Stimulated activated CD8-positive, alpha-beta memory T cell treated with anti-CD3 and anti-CD28 coated beads, Interleukin-12 subunit alpha, Interleukin-12 subunit beta, amount 100 ng/mL, for 1 hour (primary cell): ENCODE measurements at places on chromosomes 7 and 10.

DNA sequence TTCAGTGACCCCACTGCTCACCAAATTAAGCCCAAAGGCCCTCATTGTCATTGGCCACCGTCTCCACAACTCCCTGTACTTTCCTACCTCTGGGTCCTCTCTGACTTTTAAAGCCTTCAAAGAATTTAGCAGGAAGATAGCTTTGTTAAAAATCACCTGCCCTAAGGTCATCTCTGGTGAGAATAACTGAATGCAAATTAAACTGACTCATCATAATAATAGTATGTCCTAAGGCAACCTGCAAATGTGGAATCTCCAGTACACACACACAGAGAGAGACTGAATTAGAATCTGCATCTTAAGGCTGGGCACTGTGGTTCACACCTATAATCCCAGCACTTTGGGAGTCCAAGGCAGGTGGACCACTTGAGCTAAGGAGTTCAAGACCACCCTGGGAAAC lies 24.1 kb downstream of the OAT start:
- DNase-seq = no peak

GRCh38 chr10:43902842-43903241 lies 254.2 kb upstream of the ZNF32 start:
- DNase-seq = no peak

GRCh38 chr10:95500649-95501048 lies 60.5 kb downstream of the SORBS1 start:
- DNase-seq = no peak

- DNase-seq = no peak
These were observed 307.8 kb upstream of the POM121L12 start for GRCh38 chr7:52727632-52728031.

DNA sequence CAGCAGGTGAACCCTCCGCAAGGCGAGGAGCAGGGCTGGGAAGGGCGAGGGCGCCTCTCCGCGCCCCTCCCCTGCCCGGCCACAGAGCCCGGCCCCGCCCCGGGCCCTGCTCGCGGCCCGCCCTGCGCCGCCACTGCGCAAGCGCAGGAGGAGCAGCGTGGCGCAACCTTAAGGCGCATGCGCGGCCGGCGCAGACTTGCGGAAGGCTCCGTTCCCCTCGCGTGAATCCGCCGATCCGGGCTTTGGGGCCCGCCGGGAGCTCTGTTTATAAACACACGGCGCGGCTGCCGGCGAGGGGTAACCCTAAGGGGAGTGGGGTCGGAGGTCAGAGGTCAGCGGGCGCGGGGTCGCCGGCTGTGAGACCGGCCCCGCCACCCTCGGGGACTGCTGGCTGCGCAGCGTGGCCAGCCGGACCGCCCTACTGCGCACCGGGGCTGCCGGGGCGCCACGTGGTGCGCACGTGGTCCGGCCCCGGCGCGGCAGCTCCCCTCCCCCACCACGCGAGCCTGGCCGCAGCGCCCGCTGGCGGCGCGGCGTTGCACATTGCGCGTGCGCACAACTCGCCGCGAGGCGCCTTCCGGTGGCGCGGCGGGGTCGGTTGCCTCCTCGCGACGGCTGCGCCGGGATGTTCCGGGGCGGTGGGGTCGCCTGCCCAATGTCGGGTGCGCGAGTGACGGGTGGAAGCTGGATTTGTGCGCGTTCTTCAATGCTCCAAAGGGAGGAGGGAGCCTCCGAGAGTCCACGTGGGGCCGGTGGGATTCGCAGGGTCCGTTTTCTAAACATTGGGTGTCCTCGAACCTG lies 40.2 kb upstream of the FOXK1 start:
- peak; percentile 89 for DNase-seq

- no peak for DNase-seq
These were observed 105.8 kb downstream of the GRM8 start for GRCh38 chr7:127146746-127147536.

DNA sequence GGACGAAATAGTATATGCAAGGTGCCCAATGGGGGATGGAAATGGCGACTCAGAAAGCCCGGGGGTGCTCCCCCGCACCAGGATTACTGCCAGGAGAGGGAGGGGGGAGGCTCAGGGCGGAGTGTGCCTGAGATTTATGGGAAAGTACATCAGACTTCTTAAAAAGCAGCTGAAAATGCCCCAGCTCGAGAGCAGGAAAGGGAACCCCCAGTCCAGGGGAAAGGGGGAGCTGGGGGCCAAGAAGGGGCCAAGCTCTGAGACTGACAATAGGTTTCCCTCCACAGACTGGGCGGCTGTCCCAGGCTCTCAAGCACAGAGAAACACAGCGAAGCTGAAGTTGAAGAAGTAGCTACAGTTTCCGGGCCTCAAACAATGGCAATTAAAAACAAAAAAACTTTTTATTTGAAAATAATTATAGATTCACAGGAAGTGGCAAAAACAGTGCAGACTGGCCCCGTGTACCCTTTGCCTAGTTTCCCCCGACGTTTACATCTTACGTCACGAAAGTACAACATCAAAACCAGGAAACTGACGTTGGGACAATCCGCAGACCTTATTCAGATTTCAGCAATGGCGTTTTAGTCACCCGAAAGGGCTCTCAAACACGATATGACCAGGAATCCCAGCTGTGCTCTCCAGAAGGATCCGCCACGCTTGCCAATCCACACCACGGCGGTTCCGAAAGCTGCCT lies 83.9 kb upstream of the FGFR2 start:
- DNase-seq = no peak

DNA sequence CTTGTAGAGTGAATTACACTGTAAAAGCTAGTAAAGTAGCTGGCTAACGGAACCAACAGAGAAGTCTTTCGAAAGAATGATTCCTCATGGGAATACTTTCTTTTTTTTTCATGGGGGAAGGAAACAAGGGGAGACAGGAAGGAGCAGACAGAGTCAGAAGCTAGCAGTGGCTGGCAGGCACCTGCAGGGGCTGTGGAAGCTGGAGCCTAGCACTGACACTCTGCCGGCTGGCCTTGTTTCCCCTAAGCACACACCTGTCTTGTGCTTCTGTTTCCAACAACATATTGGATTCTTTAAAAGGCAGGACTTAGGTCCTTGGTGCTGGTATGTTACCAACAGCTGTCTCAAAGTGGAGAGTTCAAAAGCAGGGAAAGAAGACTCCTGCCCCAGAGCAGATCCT lies 24.7 kb downstream of the NOD1 start:
- no peak for DNase-seq

GRCh38 chr10:100877461-100877850 lies 35.3 kb upstream of the SLF2 start:
- no peak for DNase-seq

- DNase-seq = peak; percentile 24
These were observed 4.8 kb upstream of the POLR1F start for GRCh38 chr7:19713676-19714075.
